ENCODE measurements at places on chromosomes 1 and 21. TPM values are rescaled to one million over a fixed set of nuclear protein-coding genes. Genes with fewer than 3 reads are reported as not detected.

GRCh38 chr1:156052862-156053767 lies 483 bp downstream of the UBQLN4 start:
- H3K4me3 ChIP-seq = peak overlapping the region; percentile 93
- DNase-seq = peak; percentile 79
- peaks cover 15% of the 10 kb centered on the region for H3K36me3 ChIP-seq
- H3K27me3 ChIP-seq = no peaks in the 10 kb centered on the region

GRCh38 chr21:46304955-46305354 lies 18.7 kb downstream of the C21orf58 start:
- no peaks in the 10 kb centered on the region for H3K27me3 ChIP-seq
- H3K4me3 ChIP-seq = no peak overlapping the region
- H3K27ac ChIP-seq = no peak overlapping the region
- peak; percentile 20 for DNase-seq
- H3K4me1 ChIP-seq = no peaks in the 10 kb centered on the region

GRCh38 chr1:58576325-58576726 lies 726 bp downstream of the TACSTD2 start:
- no peak overlapping the region for H3K27ac ChIP-seq
- H3K36me3 ChIP-seq = no peaks in the 10 kb centered on the region
- peak; percentile 15 for DNase-seq
- H3K4me1 ChIP-seq = peaks cover 42% of the 10 kb centered on the region
- H3K4me3 ChIP-seq = peak overlapping the region; percentile 57
- peaks cover 58% of the 10 kb centered on the region for H3K27me3 ChIP-seq

DNA sequence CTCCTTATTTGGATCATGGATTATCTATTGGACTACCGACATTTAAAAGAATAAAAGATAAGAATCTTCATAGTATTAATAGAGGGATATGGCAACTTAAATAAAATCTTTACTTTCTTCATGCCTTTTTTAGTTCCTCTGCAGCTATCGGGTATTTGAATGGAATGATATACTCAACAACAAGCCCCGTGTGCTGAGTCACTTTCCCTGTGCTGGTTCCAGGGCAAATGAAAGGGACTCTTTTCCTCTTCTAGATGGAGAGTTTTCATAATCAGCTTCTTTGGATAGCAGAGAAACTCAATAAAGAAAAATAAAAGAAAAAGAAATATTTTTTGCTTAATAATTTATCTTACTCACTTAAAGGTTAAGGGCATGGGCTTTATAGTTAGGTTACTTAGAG lies 213.7 kb downstream of the LRRC40 start:
- no peak overlapping the region for H3K27ac ChIP-seq
- H3K36me3 ChIP-seq = no peaks in the 10 kb centered on the region
- DNase-seq = no peak
- no peak overlapping the region for H3K4me3 ChIP-seq
- no peaks in the 10 kb centered on the region for H3K27me3 ChIP-seq

- peak overlapping the region; percentile 53 for H3K4me3 ChIP-seq
- no peaks in the 10 kb centered on the region for H3K27me3 ChIP-seq
- peaks cover 79% of the 10 kb centered on the region for H3K4me1 ChIP-seq
- no peaks in the 10 kb centered on the region for H3K36me3 ChIP-seq
Observed at GRCh38 chr1:160451119-160451858, 50.9 kb downstream of the VANGL2 start.

- no peaks in the 10 kb centered on the region for H3K36me3 ChIP-seq
- no peaks in the 10 kb centered on the region for H3K27me3 ChIP-seq
- DNase-seq = peak; percentile 28
- peak overlapping the region; percentile 81 for H3K27ac ChIP-seq
- peak overlapping the region; percentile 89 for H3K4me3 ChIP-seq
- H3K4me1 ChIP-seq = peaks cover 27% of the 10 kb centered on the region
Observed at GRCh38 chr1:22452481-22452957, 868 bp downstream of the ZBTB40 start.

GRCh38 chr1:30540611-30541192 lies 182.7 kb downstream of the MATN1 start:
- H3K4me3 ChIP-seq = no peak overlapping the region
- peaks cover 4% of the 10 kb centered on the region for H3K27me3 ChIP-seq
- no peaks in the 10 kb centered on the region for H3K4me1 ChIP-seq
- no peaks in the 10 kb centered on the region for H3K36me3 ChIP-seq

- no peak overlapping the region for H3K27ac ChIP-seq
- H3K4me1 ChIP-seq = no peaks in the 10 kb centered on the region
- H3K36me3 ChIP-seq = peaks cover 30% of the 10 kb centered on the region
Observed at GRCh38 chr1:200973937-200974657, 49.4 kb downstream of the KIF21B start.

- H3K27me3 ChIP-seq = peaks cover 12% of the 10 kb centered on the region
- no peaks in the 10 kb centered on the region for H3K4me1 ChIP-seq
- no peak for DNase-seq
- H3K27ac ChIP-seq = no peak overlapping the region
Observed at GRCh38 chr21:35616090-35616489, 444.2 kb downstream of the SETD4 start.

DNA sequence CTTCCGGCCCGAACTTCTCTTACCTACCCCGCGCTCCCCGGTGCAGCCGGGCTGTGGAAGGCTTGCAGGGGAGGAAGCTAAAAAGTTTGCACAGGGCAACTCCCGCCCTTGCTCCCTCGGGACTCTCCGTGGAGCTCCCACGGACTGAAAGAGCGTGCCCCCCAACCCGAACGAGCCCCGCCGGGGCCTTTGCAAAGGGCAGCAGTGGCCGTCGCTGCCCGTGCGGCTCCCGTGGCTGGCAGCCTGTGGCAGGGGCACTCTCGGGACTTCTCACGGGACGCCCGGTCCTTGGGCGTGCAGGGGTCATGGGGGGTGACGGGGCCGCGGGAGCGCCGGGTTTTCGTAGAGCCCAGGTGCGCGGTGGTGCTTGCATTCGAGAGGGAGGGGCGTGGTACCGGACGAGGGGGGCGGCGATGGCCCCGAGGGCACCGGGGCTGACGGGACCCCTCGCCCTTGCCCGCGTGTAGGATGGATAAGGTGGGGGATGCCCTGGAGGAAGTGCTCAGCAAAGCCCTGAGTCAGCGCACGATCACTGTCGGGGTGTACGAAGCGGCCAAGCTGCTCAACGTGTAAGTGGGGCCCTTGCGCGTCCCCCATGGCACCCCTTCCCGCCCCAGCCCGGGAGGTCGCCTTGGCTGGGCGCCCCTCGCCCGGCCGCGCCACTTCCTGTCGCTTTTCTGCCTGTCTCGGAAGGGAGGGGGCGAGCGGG lies 711 bp downstream of the GADD45A start:
- H3K27ac ChIP-seq = peak overlapping the region; percentile 96
- no peaks in the 10 kb centered on the region for H3K27me3 ChIP-seq
- peaks cover 22% of the 10 kb centered on the region for H3K36me3 ChIP-seq
- H3K4me3 ChIP-seq = peak overlapping the region; percentile 92
- DNase-seq = peak; percentile 69

DNA sequence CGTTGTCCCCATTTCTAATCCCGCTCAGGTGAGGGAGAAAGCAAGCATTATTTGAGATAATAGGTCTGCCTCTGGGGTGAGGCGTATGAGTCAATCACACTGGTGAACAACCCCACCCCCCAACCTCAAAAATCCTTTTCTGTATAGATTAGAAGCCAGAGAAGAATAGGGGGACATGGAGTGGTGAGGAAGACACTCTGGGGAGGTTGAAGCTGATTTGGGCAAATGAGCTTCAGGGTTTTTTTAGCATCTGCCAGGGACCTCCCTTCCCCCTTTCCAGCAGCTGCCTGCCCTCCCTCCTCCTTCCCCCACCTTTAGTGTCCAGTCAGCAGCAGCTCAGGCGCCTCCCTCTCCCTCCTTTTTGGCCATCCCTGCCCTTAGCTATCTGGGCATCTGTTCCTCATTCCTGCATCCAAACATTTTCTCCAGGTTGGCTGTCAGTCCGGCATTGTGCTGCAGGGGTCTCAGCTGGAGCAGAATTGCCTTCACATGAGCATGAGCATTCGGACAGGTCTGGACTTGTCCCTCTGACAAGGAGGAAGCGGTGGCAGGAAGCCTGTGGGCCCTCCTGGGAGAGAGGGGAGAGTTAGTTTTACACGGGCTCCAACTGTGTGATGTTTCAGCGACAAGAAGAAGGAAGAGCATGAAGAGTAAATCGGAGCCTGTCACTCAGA lies 30.8 kb upstream of the PTGFRN start:
- H3K27me3 ChIP-seq = no peaks in the 10 kb centered on the region
- no peak overlapping the region for H3K27ac ChIP-seq

DNA sequence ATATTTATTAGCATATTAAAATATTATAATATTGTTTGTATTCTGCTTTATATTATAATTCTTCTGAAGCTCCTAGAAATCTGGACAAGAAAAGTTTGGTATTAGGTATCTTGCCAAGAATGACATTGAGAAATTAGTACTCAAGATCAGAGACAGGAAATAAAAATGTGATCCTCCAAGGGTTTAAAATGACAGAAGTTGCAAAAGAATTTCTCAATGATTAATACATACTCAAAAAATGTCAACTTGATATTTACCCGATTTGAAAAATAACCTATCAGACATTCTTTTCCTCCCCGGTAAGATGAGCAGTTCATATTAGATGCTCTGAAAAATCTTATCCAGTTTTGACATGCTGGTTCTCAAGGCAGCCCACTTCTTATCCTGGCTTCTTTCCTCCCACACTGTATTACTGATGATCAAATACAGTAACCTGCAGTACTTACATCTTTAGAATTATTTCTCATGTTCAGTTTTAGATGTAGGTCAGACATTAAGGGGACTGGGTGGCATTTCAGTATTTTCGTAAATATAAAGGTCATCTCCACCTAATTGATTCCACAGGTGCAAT lies 55.3 kb downstream of the CACHD1 start:
- no peak overlapping the region for H3K4me3 ChIP-seq
- H3K4me1 ChIP-seq = no peaks in the 10 kb centered on the region
- H3K27ac ChIP-seq = no peak overlapping the region
- peaks cover 7% of the 10 kb centered on the region for H3K27me3 ChIP-seq
- no peak for DNase-seq

DNA sequence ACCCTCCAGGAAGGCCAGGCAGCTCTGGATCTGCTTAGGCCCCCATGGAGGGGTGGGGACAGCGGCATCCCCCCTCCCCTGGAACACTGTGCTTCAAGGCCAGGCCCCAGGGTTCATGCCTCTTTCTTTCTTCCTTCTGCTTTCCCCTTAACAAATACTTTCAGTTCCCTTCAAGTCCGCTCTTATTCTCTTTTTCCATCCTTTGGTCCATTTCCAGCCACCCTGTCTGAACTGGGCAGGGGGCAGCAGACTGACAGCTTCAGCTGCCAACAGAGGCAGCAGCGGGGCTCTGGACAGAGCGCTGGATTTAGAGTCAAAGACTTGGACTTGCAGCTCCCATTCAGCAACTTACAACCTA lies 1.1 kb upstream of the CD244 start:
- no peak for DNase-seq
- no peak overlapping the region for H3K27ac ChIP-seq
- H3K36me3 ChIP-seq = no peaks in the 10 kb centered on the region
- H3K4me3 ChIP-seq = no peak overlapping the region
- H3K27me3 ChIP-seq = peaks cover 2% of the 10 kb centered on the region

GRCh38 chr1:153760440-153760839 lies 14.8 kb upstream of the SLC27A3 start:
- H3K27me3 ChIP-seq = no peaks in the 10 kb centered on the region
- H3K4me1 ChIP-seq = no peaks in the 10 kb centered on the region

DNA sequence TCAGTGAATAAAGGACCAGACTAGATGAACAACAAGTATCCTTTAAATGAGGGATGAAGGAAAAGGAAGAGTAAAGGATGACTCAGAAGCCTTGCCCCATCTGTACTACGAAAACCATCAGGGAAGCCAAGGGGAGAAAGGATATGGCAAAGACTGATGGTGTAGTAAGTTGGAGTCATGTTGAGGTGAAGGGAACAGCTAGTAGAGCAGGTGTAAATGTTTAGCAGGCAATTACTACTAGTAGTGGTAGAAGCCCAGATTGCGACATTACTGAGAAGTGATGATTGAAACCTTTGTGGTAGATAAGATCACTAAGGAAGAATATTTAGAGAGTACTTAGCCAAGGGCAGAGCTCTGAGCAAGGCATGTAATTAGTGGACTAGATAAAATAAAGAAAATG lies 84.0 kb downstream of the PHTF1 start:
- no peaks in the 10 kb centered on the region for H3K36me3 ChIP-seq
- H3K27ac ChIP-seq = no peak overlapping the region
- no peak overlapping the region for H3K4me3 ChIP-seq
- peaks cover 7% of the 10 kb centered on the region for H3K4me1 ChIP-seq

GRCh38 chr1:241944300-241944699 lies 13.3 kb upstream of the BECN2 start:
- no peaks in the 10 kb centered on the region for H3K4me1 ChIP-seq
- H3K36me3 ChIP-seq = no peaks in the 10 kb centered on the region
- no peak overlapping the region for H3K27ac ChIP-seq
- H3K27me3 ChIP-seq = peaks cover 8% of the 10 kb centered on the region

DNA sequence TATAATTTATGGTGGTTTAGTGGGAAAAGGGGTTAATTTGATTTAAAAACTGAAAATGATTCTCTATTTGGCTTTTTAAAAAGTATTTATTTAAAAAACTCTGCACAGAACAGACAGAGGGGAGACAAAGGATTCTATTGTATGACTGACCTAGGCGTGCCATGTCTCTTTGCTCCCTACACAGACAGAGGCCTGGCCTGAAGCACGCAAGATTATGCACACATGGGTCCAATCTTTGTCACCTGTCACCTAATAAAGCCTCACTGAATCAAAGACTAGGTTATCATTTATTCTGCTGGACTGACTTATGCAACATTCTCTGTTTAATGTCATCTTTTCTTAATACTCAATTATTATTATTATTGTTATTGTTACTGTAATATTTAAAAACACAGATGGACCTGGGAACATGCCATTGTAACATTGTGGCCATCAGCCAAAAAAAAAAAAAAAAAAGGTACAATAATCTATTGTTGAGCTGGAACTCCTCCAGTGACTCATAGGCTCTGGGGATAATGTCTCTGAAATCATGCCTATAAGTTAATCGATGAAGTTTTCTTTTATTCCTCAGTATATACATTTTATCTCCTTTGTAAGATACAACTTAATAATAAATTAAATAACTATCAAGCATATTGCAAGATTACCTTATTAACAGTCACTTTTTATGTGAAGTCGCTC lies 112.1 kb downstream of the RUNX1 start:
- no peaks in the 10 kb centered on the region for H3K36me3 ChIP-seq
- no peaks in the 10 kb centered on the region for H3K27me3 ChIP-seq
- H3K27ac ChIP-seq = peak overlapping the region; percentile 97
- no peak for DNase-seq

- H3K4me3 ChIP-seq = no peak overlapping the region
- no peaks in the 10 kb centered on the region for H3K27me3 ChIP-seq
- peaks cover 6% of the 10 kb centered on the region for H3K36me3 ChIP-seq
- no peak for DNase-seq
- peaks cover 18% of the 10 kb centered on the region for H3K4me1 ChIP-seq
- no peak overlapping the region for H3K27ac ChIP-seq
Observed at GRCh38 chr1:231634323-231635013, 7.9 kb downstream of the DISC1 start.

GRCh38 chr1:6185151-6185550 lies 5.0 kb upstream of the CHD5 start:
- H3K27me3 ChIP-seq = peaks cover 15% of the 10 kb centered on the region
- no peak overlapping the region for H3K4me3 ChIP-seq
- DNase-seq = no peak
- H3K27ac ChIP-seq = peak overlapping the region; percentile 28
- peaks cover 46% of the 10 kb centered on the region for H3K4me1 ChIP-seq
- peaks cover 31% of the 10 kb centered on the region for H3K36me3 ChIP-seq

Gene GBP1
- 67.9 TPM for total RNA-seq

Gene INSRR
- total RNA-seq = 0.05 TPM

Gene EXTL2
- total RNA-seq = 3.0 TPM

Gene LMOD1
- not detected for total RNA-seq

Gene TSPEAR
- not detected for total RNA-seq

Gene EDEM3
- total RNA-seq = 14.5 TPM

Gene NBPF10
- 1.7 TPM for total RNA-seq

Gene PLD5
- total RNA-seq = not detected

Gene AURKAIP1
- total RNA-seq = 131 TPM

Gene MEGF6
- 6.8 TPM for total RNA-seq

Gene HMGCS2
- total RNA-seq = not detected

Gene L1TD1
- not detected for total RNA-seq

Gene KCNJ15
- 0.17 TPM for total RNA-seq

Gene PCAT6
- 0.76 TPM for total RNA-seq

Gene LRRC38
- not detected for total RNA-seq

All from activated CD4-positive, alpha-beta memory T cell treated with anti-CD3 and anti-CD28 coated beads for 36 hours (primary cell).